ENCODE measurements at places on chromosomes 12 and 14.

DNA sequence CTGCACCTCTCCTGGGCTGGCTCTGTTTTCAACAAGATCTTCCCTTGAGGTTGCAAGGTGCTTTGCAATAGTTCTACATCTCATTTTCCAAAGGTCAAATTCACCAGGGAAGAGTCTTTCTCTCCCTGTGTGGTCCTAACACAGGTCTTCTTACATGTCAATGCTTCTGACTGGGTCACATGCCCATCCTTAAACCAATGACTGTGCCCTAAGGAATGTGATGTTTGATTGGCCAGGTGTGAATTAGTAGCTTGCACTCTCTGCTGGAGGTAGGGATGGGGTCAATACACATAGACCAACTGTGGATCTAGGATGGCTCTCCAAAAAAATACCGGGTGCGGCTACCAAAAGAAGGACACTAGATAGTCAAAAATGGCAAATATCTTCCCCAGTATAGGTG is 19.9 kb upstream of the KCNK10 start:
- DNase-seq = no peak

- DNase-seq = no peak
Measured at GRCh38 chr12:40792792-40793386, 100.7 kb downstream of the CNTN1 start.

DNA sequence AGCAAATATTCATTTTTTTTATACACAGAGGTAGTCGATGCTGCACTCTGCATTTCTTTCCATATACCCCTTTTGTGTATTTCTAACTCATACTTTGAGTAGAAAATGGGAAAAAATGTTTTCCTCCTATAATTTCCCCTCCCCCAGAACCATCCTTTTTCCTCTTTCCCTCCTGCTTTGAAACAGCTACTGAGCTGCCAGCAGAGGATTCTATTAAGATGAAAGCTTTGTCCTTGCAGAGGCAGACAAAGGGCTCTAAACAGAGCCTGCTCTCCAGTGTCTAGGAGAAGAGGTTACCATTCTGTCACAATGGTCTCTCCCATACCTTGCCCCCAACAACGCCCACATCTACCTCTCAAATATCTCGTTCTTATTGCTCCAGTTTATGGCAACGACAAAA is 74.6 kb upstream of the OSBPL8 start:
- DNase-seq = no peak

DNA sequence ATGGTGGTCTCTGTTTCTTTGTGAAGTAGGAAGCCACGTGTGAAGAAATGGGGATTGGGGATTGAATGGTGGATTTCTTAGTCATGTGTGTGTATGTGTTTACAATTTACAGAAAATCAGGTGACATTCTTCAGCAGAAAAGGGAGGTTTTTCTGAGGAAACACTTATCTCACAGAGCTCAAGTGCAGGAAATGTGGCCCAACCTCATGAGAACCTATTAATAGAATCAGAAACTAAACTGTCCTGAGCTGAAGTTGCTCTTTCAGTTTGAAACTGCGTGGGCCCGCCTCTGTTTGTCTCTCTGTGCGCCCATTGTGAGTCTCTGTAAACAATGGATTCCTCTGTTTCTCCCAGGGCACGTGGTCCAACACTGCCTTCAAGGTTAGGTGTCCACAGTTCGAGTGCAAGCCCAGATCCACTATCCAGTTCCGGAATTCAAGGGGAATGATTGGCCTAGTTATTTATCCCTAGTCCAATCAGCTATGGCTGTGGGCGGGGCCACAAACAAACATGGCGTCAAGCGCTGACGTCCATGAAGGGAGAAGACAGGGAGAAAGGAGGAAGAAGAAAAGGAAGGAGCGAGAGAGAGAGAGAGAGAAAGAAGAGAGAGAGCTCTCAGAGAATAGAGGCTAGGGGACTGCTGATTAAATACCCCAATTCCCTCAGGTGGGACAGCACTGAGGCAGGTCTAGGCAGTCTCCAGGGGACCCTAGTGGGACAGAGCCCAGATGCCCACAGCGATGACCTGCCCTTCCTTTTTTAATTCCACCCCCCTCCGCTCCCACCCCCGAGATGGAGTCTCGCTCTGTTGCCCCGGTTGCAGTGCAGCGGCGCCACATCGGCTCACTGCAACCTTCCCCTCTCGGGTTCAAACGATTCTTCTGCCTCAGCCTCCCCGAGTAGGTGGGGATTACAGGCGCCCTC is 31.4 kb upstream of the C12orf76 start:
- no peak for DNase-seq

DNA sequence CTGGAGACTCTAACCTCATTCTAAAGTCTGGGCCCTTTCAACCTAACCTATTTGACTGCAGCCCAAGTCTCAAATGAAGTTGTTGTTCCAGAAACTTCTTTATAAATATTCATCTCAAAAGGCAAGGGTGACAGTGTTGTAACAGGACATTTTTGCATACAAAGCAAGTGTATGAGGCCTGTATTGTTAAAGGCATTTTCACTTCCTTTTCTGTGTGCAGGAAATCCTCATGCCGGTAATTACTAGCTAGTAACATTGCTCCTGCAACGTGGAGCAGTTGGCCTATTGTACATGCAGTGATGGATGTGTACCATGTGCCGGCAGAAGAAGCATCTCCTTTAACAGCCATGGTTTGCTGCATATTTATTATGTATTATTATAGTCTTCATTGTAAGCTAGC is 156.5 kb upstream of the RMST start:
- no peak for DNase-seq

DNA sequence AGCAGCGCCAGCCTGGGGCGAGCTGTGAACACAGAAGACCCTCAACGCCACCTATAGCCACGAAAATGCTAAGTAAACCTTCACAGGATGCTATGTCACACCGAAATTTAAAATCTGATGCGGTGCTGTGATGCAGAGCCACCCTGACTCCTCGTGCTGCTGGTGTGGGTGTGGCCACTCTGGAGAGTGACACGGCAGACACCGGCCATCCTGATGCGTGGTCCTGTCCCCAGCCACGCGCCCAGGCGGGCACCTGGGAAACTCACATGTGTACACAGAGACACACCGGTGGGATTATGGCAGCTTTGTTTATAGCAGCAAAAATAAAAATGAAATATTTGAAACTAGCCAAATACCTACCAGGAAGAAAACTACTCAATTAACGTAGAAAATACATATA is 138.3 kb upstream of the SFSWAP start:
- DNase-seq = no peak

DNA sequence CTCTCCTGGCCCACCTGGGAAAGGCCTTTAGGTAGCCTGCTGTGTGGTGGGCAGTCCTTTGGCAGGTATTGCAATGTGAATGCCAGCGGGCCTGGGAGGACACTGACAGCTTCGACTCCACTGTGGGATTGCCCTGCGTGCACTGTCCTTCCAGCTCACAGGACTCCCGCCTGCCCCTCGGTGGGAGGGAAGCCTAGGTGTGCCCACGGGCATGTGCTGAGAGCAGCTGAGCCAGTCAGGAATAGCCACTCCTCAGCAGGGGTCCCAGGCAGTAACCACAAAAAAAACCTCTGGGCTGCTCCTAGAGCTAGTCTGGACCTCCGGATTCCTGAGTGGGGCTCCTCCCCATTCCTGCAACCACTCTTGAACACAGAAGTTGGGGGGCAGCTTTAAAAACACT is 278.2 kb downstream of the FOXN3 start:
- no peak for DNase-seq

DNA sequence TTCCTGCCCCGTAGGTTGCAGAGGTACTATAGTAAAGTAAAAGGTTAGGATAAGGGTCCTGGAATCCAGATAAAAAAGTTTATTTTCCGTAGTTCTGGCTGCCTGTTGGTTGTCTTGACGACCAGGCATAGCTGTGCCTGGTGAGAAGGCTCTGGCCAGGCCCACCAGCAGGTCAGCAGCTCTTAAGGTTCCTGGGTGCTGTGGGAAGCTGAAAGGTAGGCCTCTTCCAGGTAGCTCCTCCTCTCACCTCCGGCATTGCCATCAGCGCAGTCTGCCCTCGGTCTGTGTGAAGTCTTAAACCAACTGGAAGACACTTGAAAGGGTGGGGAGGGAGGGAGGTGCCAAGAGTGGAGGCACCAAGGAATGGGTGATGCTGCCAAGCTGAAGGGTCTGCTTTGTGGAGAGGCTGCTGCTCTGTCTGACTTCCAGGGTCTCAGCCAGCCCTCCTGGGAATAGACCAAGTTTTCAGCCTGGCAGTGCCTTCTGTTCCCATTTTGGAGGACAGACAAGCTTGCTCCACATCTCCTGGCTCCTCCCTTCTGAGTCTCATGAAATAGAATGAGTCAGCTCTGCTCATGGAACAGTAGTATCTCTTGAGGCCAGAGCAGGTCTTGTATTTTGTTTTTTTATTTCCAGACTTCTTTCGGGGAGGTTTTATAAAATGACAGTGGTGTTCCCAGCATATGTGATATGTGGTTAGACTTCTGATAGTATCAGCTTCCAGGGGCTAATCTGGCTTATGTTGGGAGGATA is 5.2 kb upstream of the ACADS start:
- peak; percentile 93 for DNase-seq

DNA sequence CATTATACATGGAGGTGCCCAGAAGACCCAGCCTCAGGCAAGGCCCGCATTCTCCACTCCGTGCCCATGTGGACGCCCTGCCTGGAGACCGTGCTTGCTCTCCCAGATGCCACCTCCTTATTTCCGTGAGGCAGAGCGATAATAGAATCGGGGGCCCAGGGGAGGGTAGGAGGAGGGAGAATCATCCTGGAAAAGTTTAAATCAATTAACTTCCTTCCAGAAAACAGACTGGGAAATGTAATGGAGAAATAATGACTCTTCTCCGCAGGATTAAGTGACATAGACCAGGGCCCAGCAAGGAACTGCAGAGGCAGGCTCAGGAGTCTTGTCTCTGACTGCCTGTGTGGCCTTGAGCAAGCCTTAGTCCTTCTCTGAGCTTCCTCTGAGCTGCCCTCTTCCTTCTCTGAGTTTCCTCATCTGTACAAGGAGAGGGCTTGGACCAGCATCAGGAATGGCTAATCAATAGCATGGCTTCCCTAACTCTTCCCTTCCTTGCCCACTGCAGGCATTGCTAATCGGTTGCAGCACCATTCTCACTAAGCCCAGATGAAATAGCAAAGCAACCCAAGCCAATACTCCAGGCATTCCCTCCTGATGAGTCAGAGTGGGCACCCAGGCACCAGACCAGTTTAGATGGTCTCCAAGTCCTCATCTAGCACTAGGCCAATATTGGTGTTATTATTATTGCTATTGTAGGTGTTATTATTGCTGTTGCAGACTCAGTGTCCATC is 11.3 kb upstream of the FAM222A start:
- no peak for DNase-seq

- DNase-seq = no peak
Measured at GRCh38 chr12:32545413-32545980, 133.6 kb upstream of the DNM1L start.

- DNase-seq = peak; percentile 83
Measured at GRCh38 chr14:39229222-39229543, 4.5 kb upstream of the MIA2 start.

DNA sequence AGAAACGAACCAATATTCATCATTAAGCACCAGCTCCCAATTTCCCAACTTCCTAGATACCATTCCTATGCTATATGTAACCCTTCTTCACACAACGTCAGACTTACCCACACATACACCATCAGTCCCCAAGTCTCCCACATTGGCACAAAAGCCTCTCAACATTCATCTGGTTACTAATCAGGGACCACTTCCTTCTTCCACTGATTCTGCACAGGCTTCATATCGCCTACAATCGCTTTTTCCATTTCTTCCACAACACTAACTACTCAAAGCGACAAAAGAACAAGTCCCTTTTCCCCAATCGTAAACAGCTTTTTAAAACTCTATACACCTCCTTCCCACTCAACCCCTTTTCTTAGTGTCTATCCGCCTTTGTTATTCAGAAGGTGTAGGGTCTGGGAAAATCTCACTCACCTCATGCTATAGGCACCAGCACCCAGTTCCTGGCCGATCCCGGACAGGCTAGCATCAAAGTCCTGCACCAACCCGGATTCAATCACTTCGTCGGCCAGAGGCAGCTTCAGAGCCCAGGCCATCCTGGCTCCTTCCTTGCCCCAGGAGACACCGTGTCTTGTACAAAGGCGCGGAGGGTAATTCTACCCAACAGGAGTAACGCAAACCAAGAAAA is 936 bp downstream of the TFCP2 start:
- DNase-seq = peak; percentile 58

- DNase-seq = no peak
Measured at GRCh38 chr14:80549141-80549540, 337.8 kb upstream of the DIO2 start.

- DNase-seq = no peak
Measured at GRCh38 chr12:119415714-119416113, 81.2 kb downstream of the CCDC60 start.

DNA sequence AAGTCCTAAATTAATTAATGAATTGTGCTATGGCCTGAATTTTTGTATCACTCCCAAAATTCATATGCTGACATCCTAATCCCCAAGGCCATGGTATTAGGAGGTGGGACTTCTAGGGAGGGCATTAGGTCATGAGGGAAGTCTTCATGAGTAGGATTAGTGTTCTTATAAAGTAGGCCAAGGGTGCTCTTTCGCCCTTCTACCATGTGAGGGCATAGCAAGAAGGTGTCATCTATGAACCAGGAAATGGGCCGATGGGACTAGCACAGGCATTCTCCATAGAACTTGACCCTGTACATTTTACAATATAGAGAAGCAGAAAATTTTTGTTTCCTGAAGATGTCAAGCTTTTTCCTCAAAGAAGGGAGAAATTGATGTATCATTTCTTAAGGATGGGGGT is 12.5 kb downstream of the SYT10 start:
- no peak for DNase-seq

GRCh38 chr12:130809791-130810190 is 29.3 kb downstream of the STX2 start:
- DNase-seq = no peak

- DNase-seq = no peak
Measured at GRCh38 chr14:102891111-102891510, 31.4 kb upstream of the AMN start.

GRCh38 chr12:98123021-98123461 is 392.3 kb upstream of the TMPO start:
- no peak for DNase-seq

DNA sequence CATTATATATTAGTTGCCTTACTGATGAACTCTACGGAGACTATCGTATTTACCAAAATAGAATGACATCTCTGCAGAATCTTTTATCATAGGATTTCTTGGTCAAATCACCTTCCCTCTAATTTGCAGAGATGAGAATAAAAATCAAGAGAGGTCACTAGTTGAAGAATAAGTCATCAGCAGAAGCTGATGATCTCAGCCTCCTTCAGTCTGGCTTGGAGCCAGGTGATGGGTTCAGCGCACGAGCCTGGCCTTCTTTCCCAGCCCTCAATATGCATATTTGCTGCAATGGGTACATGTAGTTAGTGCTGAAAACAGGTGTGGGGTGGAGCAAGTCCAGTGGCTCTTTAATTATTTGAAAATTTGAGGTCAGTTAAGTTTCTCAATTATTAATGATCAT is 19.2 kb upstream of the EMP1 start:
- DNase-seq = peak; percentile 62

- DNase-seq = peak; percentile 92
Measured at GRCh38 chr12:116376354-116377193, 99.1 kb upstream of the MED13L start.

GRCh38 chr14:23432102-23432925 is 3.1 kb downstream of the MYH7 start:
- DNase-seq = no peak

- DNase-seq = no peak
Measured at GRCh38 chr12:67284561-67284960, 15.4 kb downstream of the CAND1 start.

All from GM23248 (cell line).